ENCODE measurements at places on chromosomes 1 and 21.

DNA sequence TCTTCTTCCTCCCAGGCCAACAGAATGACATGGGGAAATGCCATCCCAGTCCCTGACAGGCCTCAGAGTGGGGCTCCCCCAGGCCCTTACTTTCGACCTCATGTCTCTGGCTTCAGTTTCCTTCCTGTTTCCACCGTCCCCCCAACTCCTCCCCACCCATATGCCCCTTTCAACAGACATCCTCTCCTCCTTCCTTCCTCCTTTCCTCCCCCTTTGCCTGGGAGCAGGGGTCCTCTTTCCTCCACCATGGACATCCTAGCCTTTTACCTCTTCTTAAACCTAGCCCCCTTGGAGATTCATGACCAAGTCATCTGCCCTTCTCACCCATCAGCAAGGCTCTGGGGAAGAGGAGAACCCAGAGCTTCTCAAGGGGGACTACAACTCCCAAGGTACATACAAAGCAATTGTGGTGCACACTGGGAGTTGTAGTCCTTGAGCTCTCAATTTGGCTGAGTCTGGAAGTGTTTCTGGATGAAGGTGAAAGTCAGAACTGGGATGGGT, 4.0 kb downstream of the ZBTB7B start:
- DNase-seq = no peak

GRCh38 chr1:156664767-156665411, 12.3 kb downstream of the NES start:
- no peak for DNase-seq

GRCh38 chr1:239987103-239987745, 104.5 kb upstream of the FMN2 start:
- no peak for DNase-seq

DNA sequence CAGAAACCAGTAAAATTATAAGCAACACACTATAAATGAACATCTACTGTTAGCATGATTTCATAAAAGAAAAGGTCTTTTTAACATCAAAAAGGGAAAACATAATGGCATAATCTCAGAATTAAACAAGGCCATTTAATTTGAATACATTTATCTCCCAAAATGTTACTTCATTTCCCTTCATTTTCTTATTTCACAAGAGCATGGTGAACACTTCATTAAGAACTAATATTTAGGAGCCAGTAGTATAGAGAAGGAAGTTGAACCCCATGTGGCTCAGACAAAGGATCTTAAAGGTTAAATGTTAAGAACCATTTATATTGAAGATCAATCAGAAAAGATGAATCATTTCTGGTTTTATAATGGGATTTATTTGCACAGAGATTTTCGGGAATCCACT, 981.7 kb downstream of the TTLL7 start:
- DNase-seq = no peak

- no peak for DNase-seq
These were observed 3.4 kb downstream of the MAP3K7CL start for GRCh38 chr21:29133796-29134195.

DNA sequence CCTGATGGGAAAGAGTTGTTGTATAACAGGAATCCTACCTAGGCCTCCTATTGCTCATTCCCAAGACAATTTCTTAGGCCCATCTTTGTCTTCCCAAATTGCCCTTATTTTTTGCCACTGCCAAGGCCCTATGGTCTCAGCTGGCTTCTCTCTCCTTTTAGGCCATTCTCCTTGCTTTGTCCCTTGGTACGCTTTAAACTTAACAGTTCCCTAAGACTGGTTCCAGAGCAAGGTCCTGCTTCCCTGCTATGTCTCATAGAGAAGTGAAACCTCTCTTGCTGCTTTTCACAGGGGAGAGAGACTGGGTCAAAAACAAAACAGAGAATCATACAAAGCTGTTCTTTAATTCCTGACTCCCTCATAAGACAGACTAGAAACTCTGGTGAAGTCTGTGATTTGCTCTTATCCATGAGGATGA, 77.1 kb downstream of the XCL2 start:
- DNase-seq = no peak

GRCh38 chr1:214331180-214331579, 50.2 kb downstream of the SMYD2 start:
- DNase-seq = no peak

Measured in stimulated activated CD8-positive, alpha-beta memory T cell treated with anti-CD3 and anti-CD28 coated beads, Interleukin-4, amount 100 ng/mL, for 4 hours (primary cell).